H1 (cell line): ENCODE measurements at places on chromosomes 12 and 14. TPM values are rescaled to one million over a fixed set of nuclear protein-coding genes. Genes with fewer than 3 reads are reported as not detected.

DNA sequence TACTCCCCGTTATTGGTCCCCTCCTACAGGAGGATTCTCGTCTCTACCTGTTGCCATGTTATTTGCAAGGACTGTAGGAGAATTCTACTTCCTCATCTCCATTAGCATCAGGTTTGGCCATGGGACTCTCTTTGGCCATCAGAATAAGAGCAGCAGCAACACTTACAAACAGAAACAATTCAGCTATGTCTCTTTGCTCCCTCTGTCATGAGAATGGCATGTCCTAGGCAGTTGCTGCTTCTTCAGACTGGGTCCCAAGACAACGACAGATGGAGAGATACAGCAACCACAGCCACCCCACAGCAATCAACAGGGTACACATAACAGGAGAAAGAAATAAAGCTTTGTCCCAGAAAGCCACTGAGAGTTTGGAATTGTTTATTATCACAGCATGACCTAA lies 19.7 kb downstream of the SLC41A2 start:
- DNase-seq, result no peak

DNA sequence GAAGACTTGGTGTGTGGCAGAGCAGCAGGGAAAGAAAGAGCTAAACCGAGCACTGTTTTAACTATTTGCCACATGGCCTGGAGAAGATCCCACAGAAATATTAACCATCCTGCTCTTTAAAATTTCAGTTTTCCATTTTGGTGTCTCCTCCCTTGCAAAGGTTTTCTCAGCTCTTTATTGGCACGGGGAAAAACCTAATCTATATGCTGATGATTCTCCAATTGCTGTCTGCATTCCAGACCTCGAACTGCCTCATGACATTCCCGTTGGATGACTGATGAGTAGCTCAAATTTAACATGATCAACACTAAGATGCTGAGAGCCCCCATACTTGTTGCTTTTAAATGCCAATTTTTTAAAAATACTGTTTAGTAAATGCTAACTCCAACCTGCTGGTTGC lies 115.0 kb downstream of the EMP1 start:
- no peak for DNase-seq

The JAG2 gene
- total RNA-seq, result 6.2 and 8.9 TPM in 2 replicates

The C12orf54 gene
- not detected in 2 replicates for total RNA-seq

DNA sequence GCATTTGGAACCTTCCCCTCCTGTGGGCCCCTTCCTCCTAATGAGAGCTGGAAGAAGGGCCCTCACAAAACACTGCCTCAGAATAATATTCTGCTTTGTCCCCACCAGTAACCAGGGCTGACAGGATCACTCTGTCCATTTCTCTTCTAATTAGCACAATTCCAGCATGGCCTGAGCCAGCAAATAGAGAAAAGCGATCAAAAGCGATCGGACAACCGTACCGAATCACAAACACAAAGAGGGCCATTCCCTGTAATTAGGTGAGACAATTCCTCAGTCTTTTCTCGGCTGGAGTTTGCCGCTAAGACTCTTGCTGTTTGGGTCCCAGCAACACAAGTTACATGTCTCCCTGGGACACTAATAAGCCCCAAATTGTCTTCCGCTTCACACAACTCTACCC lies 35.6 kb upstream of the VSX2 start:
- no peak for DNase-seq

DNA sequence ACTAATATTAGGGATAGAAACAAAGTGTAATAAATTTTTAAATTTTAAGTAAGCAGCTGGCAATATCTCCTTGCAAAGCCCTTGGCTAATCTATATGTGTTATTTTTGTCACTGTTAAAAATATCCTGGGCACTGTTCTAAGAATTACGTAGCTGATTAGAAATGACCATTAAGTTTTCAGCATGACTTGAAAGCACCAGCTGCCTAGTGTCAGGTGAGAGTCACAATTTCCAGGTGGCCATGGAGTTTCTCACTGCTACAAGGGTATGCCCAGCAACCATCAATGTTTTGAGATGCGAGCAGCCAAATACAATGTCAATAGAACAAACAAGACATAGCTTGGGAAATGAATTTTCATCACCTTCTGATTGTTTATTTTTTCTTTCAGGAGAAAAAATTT lies 23.3 kb upstream of the GYS2 start:
- no peak for DNase-seq

GRCh38 chr14:76305268-76305826 lies 70.6 kb upstream of the ESRRB start:
- DNase-seq, result no peak
